ENCODE measurements at places on chromosomes 13 and 19.

GRCh38 chr13:104011505-104012241, 945.5 kb upstream of the SLC10A2 start:
- DNase-seq, result no peak

DNA sequence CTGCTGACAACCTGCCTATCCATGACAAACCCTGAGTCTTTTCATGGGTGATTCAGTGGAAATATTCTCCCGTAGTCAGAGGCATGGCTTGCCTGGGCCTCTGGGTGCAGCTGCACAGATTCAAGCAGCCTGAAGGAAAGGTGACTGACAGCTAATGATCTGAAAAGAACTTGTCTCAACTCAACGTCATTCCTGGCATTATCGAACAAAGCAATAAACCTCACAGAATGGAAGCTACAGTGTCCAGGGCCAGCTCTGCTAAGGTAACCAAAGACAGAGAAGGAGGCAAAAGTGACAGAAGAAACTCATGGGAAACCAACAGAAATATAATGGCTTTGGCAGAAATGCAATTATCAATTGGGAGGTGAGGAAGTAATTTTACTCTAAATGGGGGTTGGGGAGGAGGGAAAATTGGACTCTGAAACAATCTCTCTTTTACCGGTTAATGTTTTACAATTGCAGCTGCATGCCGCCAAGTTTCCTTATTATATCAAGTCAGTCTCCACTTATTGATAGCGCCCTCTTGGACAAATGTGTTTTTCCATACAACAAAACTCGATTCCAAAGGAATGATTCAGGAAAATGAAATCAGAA, 12.9 kb downstream of the STARD13 start:
- no peak for DNase-seq

- no peak for DNase-seq
Observed at GRCh38 chr19:46461537-46461936, 9.8 kb downstream of the PNMA8A start.

- no peak for DNase-seq
Observed at GRCh38 chr19:29380581-29380980, 145.2 kb upstream of the VSTM2B start.

Data from brain pericyte (primary cell).